ENCODE measurements at places on chromosomes 2 and 18.

GRCh38 chr18:13543811-13544732 is 182.3 kb downstream of the FAM210A start:
- no peak for DNase-seq

DNA sequence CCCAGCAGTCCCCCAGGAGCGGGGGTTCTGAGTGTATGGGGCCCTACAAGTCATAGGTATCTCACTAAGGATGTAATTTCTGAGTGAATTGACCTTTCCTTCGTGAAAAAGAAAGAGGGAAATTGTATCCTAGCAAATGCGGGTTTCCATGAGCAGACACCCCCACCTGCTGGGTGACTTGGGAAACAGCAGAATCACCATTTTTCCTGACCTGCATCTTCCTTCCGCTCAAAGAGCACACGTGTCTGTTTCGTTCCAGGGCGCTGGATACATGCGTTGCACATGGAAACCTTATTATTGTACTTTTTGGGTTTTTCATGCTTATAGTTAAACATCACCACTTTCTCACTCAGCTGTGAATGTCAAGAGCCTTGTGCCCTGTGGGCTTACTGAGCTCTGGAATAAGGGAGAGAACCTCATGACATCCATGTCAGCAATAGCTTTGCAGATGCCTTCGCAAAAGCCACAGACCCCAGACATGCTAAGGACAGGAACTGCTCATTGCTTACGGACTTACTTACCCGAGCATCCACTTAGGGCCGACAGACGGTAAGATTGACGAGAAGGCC is 132.8 kb downstream of the TPO start:
- no peak for DNase-seq

DNA sequence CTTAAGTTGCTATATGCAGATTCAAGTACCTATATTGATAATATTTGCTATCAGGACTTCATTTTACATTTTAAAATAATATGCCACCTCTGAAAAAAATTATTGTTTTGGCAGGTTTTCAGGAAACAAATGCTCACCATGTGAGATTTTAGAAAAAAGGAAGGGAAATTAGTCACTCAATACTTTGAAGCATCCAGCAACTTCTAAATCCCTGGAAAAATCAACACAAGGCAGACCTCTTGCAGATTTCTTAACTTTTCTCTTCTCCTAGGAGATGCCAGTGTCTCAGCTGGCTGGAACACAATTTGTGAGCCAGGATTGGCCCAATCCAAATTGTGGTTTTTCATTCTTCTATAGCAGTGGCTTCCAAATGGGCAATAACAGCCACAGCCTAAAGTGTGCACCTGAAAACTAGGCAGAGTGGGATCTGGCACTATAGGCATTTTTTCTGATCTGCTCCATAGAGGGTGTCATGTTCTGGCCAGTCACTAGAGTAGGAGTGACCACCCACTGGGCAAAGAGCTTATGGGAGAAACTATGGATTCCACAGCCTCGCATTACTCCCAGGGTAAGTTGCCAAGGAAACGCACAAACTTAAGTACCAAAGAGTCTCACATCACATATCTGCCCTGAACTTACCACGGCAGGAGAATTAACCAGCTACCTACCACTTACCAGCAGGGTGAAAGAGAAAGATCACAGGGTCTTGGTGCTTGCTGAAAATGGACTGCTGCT is 28.1 kb upstream of the THOC1 start:
- DNase-seq: no peak

DNA sequence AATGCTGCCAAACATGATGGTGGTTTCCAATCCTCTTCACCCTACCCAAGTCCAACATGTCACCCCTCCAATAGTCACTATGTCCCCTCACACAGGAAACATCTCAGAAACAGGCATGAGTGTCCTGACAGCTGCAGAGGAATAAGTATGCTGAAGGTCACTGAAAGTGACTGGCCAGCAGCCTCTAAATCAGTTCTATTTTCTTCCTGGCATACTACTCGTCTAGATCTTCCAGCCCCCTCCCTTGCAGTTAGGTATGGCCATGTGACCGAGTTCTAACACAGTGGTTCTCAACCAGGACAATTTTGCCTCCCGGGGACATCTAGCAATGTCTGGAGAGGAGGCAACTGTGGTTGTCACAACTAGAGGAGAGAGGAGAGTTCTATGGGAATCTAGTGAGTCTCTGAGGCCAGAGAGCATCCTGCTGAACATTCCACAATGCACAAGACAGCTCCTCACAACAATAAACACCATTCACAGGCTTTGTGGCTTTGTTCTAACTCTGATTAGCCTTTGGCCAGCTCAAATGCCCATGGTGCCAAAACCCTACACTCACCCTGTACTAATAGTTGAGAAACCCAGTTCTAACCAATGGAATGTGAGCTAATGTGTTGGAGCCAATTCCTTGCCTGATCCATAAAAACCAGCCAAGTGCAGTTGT is 12.6 kb upstream of the ID2 start:
- no peak for DNase-seq

GRCh38 chr18:51169731-51170130 is 27.8 kb downstream of the MEX3C start:
- no peak for DNase-seq

- no peak for DNase-seq
Observed at GRCh38 chr18:26424428-26425147, 123.8 kb downstream of the KCTD1 start.

GRCh38 chr2:62511636-62512035 is 5.6 kb upstream of the TMEM17 start:
- DNase-seq: no peak
